ENCODE measurements at places on chromosomes 7 and 10.

- no peak for DNase-seq
Measured at GRCh38 chr10:119313644-119314043, 106.3 kb downstream of the GRK5 start.

GRCh38 chr7:69864822-69865221 lies 266.5 kb downstream of the AUTS2 start:
- no peak for DNase-seq

- DNase-seq: no peak
Measured at GRCh38 chr10:89348481-89348880, 20.7 kb downstream of the IFIT3 start.

DNA sequence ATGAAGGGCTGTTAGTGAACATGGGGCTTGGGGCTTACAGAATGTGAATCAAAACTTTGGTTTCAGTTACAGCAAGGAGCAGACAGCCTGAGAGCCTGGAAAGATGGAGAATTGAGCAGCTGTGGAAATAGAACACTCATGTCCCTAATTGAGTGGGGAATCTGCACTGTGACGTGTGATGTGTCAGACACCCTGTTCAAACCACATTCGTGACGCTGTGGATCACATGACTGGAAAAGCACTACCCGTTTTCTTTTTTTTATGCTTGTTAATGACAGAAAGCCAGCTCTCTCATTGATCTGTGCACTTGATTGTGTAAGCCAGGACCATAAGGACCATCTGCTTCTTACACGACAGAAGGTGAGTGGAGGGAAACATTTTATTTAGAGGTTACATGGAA lies 15.1 kb upstream of the TBX20 start:
- no peak for DNase-seq

GRCh38 chr10:43471935-43472720 lies 35.2 kb downstream of the ZNF487 start:
- DNase-seq: no peak

- no peak for DNase-seq
Measured at GRCh38 chr7:124959676-124960075, 30.1 kb upstream of the POT1 start.

- DNase-seq: no peak
Measured at GRCh38 chr10:1287971-1288401, 231.8 kb downstream of the WDR37 start.

- no peak for DNase-seq
Measured at GRCh38 chr7:150463461-150463860, 13.0 kb downstream of the GIMAP8 start.

GRCh38 chr7:51543801-51544553 lies 227.4 kb upstream of the COBL start:
- no peak for DNase-seq

GRCh38 chr10:119445311-119445934 lies 97.1 kb downstream of the RGS10 start:
- DNase-seq: peak; percentile 85

DNA sequence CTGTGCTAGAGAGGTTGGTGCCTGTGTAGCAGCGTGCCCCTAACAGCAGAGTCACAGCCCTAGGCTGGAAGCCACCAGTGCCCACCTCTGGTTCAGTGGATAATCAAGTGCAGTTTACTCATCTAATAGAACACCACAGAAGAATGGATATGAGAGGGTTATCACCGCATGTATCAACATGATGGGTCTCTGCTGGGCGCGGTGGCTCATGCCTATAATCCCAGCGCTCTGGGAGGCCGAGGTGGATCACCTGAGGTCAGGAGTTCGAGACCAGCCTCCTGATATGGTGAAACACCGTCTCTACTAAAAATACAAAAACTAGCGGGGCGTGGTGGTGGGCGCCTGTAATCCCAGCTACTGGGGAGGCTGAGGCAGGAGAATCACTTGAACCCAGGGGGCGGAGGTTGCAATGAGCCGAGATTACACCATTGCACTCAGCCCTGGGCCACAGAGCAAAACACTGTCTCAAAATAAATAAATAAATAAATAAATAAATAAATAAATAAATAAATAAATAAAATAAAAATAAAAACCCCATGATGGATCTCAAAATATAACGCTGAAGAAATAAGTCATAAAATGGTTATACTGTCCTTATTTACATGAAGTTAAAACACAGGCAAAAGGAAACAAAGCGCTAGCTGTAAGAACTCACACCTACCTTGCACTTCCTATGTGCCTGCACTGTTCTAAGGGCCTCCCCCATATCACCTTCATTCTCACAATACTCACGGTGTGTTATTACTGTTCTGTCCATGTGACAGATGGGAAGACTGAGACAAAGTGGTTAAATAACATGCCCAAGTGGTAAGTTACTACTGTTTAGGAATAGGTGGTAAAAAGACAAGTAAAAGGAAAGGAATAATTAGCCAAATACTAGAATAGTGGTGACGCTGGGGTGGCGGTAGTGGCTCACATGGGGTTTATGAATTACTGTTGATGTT lies 70.9 kb downstream of the AMZ1 start:
- no peak for DNase-seq

DNA sequence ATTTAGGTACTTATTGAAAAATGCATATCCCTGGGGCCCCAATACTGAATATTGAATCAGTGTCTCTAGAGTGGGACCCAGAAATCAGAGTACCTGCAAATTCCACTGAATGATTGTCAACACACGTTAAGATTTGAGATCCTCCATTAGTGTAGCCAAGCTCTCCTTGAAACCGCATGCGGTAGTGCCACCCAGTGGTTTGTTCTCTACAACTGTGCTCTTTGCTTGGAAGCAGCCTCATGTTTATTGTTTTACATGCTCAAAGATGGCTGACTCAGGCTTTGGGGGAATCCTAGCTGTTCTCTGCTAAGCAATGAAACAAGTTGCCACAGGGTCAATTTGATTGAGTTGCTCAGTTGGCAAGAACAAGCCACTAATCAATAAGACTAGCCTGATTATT lies 340.2 kb upstream of the CELF2 start:
- DNase-seq: no peak

GRCh38 chr7:70694971-70695794 lies 436.8 kb upstream of the GALNT17 start:
- no peak for DNase-seq
